Choroid plexus epithelial cell (primary cell): ENCODE measurements at places on chromosomes 11 and 22.
A peak's percentile ranks its signal among the peaks of the same experiment; 100 is the strongest.

- peak; percentile 15 for DNase-seq
Observed at GRCh38 chr11:86013713-86014112, 55.2 kb downstream of the PICALM start.

DNA sequence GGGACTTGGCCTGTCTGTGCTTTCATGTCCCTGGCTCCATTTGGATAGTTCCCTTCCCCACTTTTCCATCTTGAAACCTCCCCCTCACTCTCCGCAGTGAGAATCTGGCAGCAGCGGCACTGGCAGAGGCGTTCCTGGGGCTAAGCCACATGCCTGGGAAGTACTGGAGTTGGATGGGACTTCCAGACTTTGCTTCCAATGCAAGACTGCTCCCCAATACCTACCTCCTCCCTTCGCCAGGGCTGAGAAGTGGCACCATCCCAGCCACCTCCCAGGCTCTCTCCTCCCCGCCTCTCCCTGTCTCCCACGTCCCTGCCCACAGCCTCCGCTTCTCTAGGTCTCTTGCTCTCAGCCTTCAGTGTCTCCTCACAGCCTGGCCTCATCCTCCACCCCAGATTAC lies 16.6 kb downstream of the TST start:
- no peak for DNase-seq

DNA sequence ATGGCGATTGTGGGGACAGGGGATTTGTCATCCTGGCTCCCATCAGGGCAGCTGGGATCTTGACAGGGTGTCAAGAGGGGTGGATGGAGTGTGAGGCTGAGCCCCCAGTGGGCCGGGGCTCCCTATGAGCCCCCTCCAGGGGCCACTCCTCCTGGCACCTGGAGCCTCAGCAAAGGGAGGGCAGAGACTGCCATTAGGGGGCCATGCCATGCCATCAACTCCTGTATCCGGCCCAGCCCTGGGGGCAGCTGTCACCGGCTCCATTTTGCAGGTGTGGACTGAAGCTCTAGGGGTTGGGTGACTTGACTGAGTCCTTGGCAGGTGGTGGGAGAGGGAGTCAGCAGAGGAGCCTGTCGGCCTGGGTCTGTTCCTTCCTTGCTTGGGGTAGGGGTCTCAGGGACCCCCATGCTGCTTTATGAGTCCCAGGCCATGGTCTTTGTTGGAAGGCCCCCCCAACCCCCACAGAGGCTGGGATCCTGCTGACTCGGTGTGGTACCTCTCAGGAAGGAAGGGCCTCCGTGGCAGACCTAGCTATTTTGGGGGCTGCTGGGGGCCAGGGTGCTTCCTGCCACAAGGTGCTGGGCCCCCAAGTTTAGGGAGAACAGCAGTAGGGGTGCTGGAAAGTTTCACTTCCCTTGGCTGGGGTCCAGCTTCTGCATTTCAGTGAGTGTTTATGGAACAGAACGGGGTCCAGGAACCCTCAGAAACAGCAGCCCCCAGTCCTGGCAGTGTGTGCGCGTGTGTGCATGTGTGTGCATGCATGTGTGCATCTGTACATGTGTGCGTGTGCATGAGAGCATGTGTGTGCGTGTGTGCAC lies 1.5 kb downstream of the ACY3 start:
- no peak for DNase-seq

- DNase-seq: no peak
Observed at GRCh38 chr22:39489094-39490068, 12.7 kb upstream of the MIEF1 start.

GRCh38 chr11:69821511-69822040 lies 2.4 kb upstream of the FGF3 start:
- no peak for DNase-seq

GRCh38 chr11:61352038-61352437 lies 9.6 kb downstream of the CYB561A3 start:
- DNase-seq: no peak

DNA sequence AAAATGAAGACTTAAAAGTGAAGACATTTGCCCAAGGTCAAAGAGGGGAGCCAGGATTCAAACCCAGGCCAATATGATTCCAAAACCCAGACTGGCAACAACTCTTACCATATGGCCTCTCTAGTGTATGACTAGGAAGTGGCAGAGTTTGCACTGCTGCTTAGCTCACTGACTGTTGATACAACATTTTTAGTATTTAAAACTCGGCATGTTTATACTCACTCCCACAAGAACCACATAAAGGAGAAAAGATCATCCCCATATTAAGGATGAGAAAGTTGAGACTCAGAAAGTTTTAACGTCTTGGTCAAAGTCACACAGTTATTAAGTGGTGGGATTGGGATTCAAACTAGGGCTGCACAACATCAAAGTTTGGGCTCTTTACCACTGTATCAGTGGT lies 81.7 kb downstream of the CCDC34 start:
- peak; percentile 15 for DNase-seq

- no peak for DNase-seq
Observed at GRCh38 chr11:66787934-66788758, 55.1 kb upstream of the RCE1 start.

DNA sequence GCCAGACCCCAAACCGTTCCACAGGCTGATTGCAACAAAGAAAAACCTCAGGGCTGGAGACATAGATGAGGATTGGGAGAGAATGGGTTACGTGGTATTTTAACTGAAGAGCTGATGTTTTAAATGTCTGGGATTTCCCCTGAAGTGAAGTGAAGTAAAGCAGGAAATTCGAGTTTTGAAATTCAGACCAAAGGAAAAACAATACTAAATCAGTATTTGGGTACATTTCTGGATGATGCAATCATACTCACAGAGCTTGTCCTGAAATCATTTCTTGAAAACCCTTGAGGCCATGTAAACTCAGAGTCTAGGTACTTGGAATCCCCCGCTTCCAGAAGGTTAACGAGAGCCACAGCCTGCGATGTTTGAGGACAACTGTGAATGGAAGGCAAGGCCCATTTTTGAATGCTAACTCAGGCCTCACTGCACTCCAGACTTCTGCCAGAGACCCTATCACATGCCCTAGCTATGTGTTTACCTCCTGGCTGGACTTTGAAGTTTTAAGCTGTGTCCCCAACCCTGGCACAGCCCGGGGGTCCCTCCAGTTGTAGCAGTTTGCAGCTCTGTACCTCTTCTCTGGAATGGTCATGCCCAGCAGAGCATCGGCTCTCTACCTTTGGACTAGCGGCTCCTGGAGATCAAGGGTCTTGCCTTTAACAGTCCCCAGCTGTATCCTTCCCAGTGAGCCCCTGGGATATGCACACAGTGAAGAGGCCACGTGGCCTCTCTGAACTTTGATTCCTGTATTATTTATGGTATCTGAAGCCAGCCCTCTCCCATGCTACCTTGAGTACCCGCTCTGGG lies 5.4 kb upstream of the FTH1 start:
- peak; percentile 97 for DNase-seq

DNA sequence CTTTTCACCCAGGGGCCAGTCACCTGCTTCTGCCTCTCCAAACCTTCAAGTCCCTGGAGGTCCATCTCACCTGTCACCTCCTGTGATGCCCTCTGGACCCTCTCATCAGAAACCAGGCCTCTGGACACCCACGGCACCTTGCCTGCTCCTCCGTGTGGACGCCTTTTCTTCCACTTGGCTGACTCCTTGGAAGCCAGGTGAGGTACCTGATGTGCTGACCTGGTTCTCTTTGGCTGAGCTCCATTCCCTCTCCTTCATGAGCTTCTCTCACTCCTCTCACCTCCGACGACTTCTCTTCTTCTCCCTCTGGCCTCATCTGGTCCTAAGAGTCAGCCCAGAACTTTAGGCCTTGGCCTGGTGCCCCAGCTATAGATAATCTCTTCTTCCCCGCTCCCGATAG lies 99.3 kb downstream of the CEP164 start:
- no peak for DNase-seq

DNA sequence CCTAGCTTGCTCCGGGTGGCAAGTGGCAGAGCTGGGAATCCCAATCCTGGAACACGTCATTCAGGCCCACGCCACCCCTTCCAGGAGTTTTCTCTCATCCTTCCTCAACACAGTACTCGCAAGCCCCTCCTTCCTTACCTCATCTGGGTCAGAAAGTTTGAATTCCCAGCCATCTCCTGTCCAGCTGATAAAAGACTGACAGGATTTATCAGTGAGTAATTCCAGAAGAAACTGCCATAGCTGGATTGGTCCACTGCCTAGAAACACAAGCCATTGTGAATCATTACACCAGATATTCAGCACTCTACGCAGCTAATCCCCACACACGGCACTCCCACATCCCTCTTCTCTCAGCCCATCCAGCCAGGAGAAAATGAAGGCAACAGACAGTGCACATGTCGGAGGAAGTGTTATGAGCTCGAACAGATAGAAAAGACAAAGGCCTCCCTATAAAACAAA lies 124.0 kb downstream of the ETS1 start:
- peak; percentile 80 for DNase-seq

DNA sequence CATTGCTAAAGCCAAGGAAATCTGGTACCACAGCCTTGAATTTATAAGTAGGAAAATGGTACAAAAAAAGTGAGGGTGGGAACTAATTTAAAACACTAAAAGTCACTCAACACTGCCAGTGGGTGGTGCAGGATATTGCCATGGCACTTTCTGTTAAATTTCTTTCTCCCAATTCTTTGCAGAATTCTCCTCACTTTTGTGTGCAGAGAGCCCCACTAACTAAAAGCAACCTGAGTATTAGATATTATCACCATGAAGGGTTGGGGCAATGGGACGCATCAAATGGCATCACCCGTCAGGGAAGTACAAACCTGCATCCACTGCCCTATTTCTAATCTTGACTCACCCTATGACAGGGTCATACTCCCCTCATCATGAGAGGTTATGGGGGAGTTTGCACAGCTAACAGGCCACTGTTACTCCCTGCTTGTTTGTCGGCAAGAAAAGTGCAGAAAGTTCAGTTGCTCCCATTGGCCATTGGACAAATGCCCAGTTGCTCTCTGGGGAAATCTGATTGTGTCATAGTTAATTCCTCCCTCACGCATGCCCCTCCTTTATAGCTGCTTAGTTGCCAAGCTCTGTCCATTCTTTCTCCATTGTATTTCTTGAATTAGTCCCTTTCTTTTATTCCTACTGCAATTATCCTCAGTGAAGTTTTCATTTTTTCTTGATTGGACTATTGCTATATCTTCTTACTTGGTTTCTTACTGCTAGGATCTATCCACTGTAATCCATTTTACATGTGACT lies 93.8 kb upstream of the BLID start:
- DNase-seq: peak; percentile 95

GRCh38 chr11:66850235-66850587 lies 6.7 kb upstream of the LRFN4 start:
- DNase-seq: no peak

- no peak for DNase-seq
Observed at GRCh38 chr11:130118636-130119387, 40.8 kb upstream of the ST14 start.

DNA sequence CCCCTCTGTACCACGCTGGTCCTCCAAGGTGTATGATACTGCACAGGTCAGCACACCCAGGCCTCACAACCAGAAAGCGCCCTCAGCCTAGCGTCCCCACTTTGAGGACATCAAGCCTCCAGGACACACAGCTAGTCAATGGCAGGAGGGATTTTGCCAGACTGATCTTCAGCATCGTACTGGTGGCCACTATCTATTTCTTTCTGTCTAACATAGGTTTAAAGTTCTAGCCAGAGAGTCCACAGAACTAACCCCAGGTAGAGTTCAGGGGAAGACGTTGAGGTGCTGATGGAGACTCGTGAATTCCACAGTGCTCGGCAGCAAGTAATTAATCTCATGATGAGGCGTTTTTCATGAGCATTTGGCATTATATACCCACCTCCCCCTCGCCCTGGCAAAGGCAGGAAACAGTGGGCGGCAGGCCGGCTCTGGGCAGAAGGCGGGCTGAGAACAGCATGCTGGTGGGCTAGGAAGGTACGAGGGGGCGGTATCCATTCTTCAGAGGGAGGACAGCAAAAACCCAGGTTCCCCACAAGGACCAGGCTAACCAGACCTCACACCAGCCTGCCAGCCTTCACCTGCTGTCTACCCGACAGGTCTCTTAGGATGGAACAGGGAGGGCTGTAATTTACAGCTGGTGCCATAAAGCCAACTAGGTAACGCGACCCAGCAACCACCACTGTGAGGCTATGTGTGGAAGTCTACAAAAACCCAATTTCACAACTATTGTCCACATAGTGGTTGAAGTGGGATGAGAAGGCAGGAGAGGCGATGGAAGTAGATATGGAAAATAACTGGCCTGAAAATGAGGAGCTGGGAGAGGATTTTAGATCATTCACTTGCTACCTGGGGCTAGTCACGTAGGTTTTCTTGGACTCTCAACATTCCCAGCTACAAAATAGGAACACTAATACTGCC lies 18.5 kb downstream of the MYH9 start:
- DNase-seq: no peak

- no peak for DNase-seq
Observed at GRCh38 chr11:97888641-97889040, 1132.1 kb upstream of the CNTN5 start.

DNA sequence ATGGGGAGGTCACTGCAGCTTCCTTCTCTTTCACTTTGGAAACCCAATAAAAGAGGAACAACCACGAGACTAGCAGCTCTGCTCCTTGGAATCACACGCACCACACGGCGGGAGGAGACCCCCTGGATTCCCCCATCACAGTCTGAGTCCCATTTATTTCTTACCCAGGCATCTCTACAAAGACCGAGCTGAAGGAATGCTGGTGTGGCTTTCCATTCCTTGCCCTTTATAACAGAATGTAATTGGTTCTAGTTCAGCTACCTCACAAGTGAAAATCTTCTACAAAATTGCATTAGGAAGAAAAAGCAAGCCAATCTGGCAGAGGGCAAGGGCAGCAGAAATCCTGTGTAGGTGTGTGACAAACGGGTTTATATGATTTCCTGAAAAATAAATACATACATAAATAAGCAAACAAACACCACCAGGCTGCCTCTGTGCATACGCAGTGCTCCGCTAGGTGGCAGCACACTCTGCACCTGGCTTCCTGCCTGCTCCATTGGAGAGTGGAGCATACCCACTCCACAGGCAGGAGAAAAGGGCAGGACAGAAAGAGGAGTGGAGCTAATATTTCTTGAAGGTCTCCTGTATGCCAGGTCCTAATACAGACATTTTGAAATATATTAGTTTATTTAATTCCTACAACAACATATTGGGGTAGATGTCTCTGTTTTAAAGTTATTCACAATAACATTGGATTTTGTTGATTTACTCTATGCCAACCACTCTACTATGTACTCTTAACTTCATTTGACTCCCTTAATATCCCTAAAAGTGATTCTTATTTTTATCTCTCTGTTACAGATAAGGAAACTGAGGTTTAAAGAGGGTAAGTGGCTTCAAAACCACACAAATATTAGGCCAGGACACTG lies 673.1 kb downstream of the KCNA4 start:
- peak; percentile 73 for DNase-seq

DNA sequence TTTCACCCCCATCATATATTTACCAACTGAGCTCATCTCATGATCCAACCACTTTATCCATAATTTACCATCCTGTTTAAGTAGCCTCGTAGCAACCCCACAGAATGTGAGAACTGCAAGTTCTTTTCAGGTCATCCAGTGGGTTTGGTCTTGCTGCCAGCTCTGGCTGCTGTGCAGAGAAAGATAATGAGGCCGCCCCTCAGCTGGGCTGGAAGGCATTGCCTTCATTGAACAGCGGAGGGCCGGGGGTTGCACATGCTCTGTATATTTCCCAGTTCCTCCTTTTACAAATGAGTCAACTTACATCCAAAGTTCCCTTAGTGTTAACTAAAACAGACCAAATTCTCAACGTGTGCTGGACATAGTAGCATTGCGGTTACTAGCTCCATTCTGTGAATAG lies 96.7 kb downstream of the SYN3 start:
- no peak for DNase-seq

GRCh38 chr11:31826536-31827438 lies 15.7 kb upstream of the PAX6 start:
- no peak for DNase-seq
